ENCODE measurements at places on chromosomes 5 and 9.

DNA sequence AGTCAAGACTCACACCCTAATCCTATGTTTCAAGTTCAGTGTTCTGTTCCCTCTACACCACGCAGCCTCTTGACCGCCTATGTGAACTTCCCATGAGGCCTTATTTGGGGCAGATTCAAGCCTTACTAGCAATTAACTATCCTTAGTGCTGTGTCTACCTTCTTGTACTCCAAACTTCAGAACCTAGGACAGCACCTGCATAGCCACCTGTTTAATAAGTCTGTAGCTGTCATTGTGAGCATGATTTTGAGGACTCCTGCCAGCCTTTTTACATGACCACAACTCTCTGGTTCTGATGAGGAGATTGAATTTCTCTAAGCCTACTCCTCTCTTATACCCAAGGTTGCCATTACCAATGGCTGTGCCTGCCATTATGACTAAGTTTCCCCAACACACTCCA is 50.8 kb upstream of the PCSK1 start:
- DNase-seq, result no peak

DNA sequence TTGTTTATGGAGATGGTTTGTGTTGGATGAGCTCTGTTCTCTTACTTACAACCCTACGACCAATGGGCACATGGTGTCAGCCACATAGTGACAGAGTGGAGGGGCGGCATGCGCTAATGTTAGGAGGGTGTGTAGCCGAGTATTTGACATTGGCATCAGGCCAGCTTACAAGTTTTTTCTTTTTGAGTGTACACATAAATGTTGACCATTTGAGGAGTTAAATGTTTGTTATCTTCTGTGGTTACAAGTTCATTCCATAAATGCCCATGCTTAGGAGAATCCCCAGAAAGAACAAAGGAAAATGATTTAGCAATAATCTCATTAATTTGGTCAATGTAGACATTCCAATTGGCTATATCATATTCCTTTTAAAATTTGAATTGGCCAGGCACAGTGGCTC is 180.1 kb upstream of the ELL2 start:
- no peak for DNase-seq

- no peak for DNase-seq
Observed at GRCh38 chr9:112765281-112765680, 14.7 kb downstream of the SNX30 start.

GRCh38 chr9:75023846-75024245 is 4.2 kb downstream of the CARNMT1 start:
- no peak for DNase-seq

DNA sequence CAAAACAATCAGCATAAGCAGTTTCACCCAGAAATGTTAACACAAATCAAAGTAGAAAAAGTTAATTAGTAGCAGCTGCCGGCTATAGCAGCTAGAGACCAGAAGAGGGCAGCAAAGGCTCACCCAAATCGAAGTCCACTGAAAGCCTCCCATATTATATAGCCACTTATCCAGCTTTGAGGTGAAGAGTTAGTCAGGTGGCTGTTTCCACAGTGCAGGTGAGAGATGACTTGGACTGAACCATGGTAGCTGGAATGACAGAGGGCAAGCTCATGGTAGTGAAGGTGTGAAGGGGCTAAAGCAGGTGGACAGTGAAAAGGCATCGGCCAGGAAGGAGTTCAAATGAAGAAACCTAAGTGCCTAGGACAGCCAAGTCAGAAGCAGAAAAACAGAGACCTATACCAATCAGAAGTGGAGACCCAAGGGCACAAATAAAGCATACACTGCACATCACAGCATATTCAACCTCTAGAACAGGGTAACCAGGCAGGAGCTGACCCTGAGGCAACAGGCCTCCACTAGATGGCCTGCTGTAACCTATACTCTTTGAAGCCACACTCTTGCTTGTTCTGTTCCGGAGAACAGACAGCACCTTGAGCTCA is 7.2 kb upstream of the RNF38 start:
- no peak for DNase-seq
